ENCODE measurements at places on chromosomes 5 and 9. TPM values are rescaled to one million over a fixed set of nuclear protein-coding genes. Genes with fewer than 3 reads are reported as not detected.

DNA sequence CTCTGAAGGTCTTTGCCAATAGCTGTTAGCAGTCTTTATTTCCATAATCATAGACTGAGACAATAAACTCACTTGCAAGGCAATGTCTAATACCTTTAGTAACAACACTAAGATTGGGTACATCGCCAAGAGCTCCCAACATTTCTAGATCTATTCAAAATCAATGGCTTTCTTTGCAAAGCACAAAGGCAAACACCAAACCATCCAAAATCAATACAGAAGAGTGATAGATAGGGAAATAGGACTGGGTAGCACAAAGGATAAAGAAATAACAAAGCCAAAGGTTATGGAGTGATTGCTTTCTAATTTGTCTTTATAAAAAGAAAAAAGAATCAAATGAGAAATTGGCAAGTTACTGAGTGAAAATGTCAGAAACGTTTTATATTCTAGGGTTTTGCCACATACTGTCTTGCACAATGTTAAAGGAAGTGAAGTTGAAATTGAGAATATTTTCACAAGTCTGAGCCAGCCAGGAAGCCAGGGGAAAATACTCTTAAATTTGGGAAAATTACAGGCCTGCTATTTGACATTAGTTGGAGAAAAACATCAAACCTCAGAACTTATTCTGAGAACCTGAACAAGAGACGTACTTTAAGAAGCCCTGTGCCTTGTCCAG, 53.3 kb upstream of the LHFPL2 start:
- DNase-seq = no peak

DNA sequence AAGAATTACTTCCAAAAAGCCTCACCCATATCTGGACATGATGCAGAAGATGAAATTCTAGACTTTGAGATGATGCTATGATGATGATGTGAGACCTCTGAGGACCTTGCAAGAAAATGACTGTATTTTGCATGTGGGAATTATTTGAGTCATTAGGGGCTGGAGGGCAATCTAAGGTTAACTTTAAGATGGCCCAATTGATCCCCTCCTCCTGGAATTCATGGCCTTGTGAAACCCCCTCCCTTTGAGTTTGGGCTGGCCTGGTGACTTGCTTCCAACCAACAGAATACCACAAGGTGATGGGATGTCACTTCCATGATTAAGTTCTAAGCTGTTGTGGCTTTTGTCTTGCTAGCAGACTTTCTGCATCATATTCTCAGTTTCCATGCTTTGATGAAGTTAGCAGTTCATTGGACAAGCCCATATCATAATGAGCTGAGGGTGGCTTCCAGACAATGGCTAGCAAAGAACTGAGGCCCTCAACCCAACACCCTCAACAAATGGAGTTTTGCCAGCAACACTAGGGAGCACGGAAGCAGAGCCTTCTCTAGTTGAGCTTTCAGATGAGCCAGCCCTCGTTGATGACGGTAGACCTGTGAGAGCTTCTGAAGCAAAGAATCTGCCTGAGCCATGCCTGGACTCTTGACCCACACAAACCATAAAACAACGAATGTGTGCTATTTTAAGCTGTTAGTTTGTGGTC, 7.4 kb upstream of the AMACR start:
- no peak for DNase-seq

PCA3 gene
- polyA plus RNA-seq = not detected

GRCh38 chr5:181171782-181172181, 24.4 kb downstream of the OR2V2 start:
- DNase-seq = no peak

Data from mammary epithelial cell (primary cell).